Epithelial cell of proximal tubule (primary cell): ENCODE measurements at places on chromosomes 7 and 10. TPM values are rescaled to one million over a fixed set of nuclear protein-coding genes. Genes with fewer than 3 reads are reported as not detected.

RSPH10B gene
- 0.07 and 0.23 TPM in 2 replicates for total RNA-seq

CAMK2B gene
- total RNA-seq, result not detected in 2 replicates

GIMAP6 gene
- not detected in 2 replicates for total RNA-seq

ANKRD30A gene
- not detected in 2 replicates for total RNA-seq

PRKCQ gene
- total RNA-seq, result 4.5 and 6.8 TPM in 2 replicates

GIGYF1 gene
- 8.5 and 14.1 TPM in 2 replicates for total RNA-seq

SMKR1 gene
- total RNA-seq, result 0.94 TPM in 1 of 2 replicates, not detected in the other

AGR2 gene
- total RNA-seq, result 11.9 and 29.4 TPM in 2 replicates

ZNF33A gene
- 10.0 and 14.0 TPM in 2 replicates for total RNA-seq

PGAM2 gene
- total RNA-seq, result not detected in 2 replicates

ZNF365 gene
- total RNA-seq, result 2.0 and 2.9 TPM in 2 replicates

CHAT gene
- total RNA-seq, result not detected in 2 replicates

GJD4 gene
- total RNA-seq, result not detected in 2 replicates

TMEM229A gene
- not detected in 2 replicates for total RNA-seq

DGKI gene
- total RNA-seq, result 0.14 and 0.69 TPM in 2 replicates

CLCN1 gene
- not detected in 2 replicates for total RNA-seq

PNLIPRP3 gene
- total RNA-seq, result not detected in 2 replicates

NDUFB2 gene
- total RNA-seq, result 425 and 531 TPM in 2 replicates

PPP1R17 gene
- not detected in 2 replicates for total RNA-seq

FFAR4 gene
- not detected in 2 replicates for total RNA-seq

RPEL1 gene
- total RNA-seq, result 0.06 and 0.07 TPM in 2 replicates

STK31 gene
- 0.12 and 0.43 TPM in 2 replicates for total RNA-seq

RABGEF1 gene
- total RNA-seq, result 19.2 and 20.5 TPM in 2 replicates

PHKG1 gene
- total RNA-seq, result 0.22 TPM in 1 of 2 replicates, not detected in the other

ZNF853 gene
- 5.6 and 9.9 TPM in 2 replicates for total RNA-seq

GRM3 gene
- not detected in 2 replicates for total RNA-seq

SH2D4B gene
- not detected in 2 replicates for total RNA-seq

DHX32 gene
- total RNA-seq, result 29.6 and 38.8 TPM in 2 replicates

CALHM1 gene
- not detected in 2 replicates for total RNA-seq

OR2A5 gene
- not detected in 2 replicates for total RNA-seq

UTF1 gene
- not detected in 2 replicates for total RNA-seq

SEMA3C gene
- 68.6 and 77.1 TPM in 2 replicates for total RNA-seq

ANKRD7 gene
- total RNA-seq, result 0.69 and 1.5 TPM in 2 replicates

ECHS1 gene
- total RNA-seq, result 130 and 147 TPM in 2 replicates

COL26A1 gene
- not detected in 2 replicates for total RNA-seq

LRRTM3 gene
- total RNA-seq, result 0.06 TPM in 1 of 2 replicates, not detected in the other

ARL5B gene
- 20.6 and 22.4 TPM in 2 replicates for total RNA-seq

ADCYAP1R1 gene
- not detected in 2 replicates for total RNA-seq

CLDN4 gene
- total RNA-seq, result 277 and 503 TPM in 2 replicates

KIAA1549 gene
- 1.8 and 4.3 TPM in 2 replicates for total RNA-seq

DMTF1 gene
- total RNA-seq, result 27.3 and 70.9 TPM in 2 replicates

PNLIPRP2 gene
- not detected in 2 replicates for total RNA-seq

KLF14 gene
- 0.14 TPM in 1 of 2 replicates, not detected in the other for total RNA-seq

SSC4D gene
- 1.2 and 2.1 TPM in 2 replicates for total RNA-seq

GALNT17 gene
- total RNA-seq, result 0.12 TPM in 1 of 2 replicates, not detected in the other

BPGM gene
- 24.7 and 42.8 TPM in 2 replicates for total RNA-seq

TRIM73 gene
- total RNA-seq, result 0.14 and 0.58 TPM in 2 replicates

LRIT1 gene
- total RNA-seq, result not detected in 2 replicates

GOLGA7B gene
- 0.12 and 0.43 TPM in 2 replicates for total RNA-seq

TMEM176B gene
- total RNA-seq, result 1.7 TPM in 1 of 2 replicates, not detected in the other

HMX2 gene
- not detected in 2 replicates for total RNA-seq

FAM25G gene
- total RNA-seq, result not detected in 2 replicates
